Bronchial epithelial cell (primary cell): ENCODE measurements at places on chromosomes 5 and 9. TPM values are rescaled to one million over a fixed set of nuclear protein-coding genes. Genes with fewer than 3 reads are reported as not detected.

GRCh38 chr5:61534481-61535267 lies 202.6 kb downstream of the ZSWIM6 start:
- no peak for DNase-seq

GRCh38 chr5:95244479-95244878 lies 40.4 kb downstream of the MCTP1 start:
- no peak for DNase-seq

GRCh38 chr9:133959966-133960567 lies 32.1 kb downstream of the VAV2 start:
- no peak for DNase-seq

DNA sequence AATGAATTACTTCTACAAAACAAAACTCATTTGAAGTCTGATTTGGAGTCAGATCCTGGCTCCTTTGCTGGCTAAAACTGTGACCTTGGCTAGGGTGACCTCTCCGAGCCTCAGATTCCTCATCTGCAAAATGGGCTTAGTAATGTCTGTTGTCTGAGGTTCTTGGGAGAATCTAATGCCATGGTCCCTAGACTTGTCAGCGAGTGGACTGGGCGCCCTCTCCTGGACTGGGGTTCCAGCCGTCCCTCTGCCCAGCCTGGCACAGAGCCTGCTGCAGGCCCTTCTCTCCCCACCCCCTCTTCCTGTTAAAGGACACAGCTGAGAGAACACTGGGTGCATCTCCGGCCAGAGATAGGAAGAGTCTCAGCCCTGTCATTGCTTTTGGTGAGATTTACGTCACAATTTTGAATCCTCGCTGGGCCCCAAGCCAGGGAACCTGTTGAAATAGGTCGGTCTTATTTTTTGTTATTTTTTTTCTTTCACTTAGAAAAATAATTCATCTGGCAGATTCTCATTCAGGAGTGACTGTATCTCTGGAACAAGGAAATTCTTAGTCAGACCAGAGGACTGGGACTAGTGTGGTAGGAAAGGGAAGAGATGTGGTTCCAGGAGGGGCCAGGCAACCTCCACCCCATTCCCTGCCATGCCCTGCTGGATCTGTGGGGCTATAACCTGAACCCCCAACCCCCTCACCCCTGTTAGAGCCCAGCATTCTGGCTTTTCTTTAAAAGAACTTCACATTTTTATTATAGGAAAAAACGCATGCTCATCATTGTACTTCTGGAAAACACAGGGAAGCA lies 48.2 kb upstream of the RPL26L1 start:
- peak; percentile 37 for DNase-seq

DNA sequence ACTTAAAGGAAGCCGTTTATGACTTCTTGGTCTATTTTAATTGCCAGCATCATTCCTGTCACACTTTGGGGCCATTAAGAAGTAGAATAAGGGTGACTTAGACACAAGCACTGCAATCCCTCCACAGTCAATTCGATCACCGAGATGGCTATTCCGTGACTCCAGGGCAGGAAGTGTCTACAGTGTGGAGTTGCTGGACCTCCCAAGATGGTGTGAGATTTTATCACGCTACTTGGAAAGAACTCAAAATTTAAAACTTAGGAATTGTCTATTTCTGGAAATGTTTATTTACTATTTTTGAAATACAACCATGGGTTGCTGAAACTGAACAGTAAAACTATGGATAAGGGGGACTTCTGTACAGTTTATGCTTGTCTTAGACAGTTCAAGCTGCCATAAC lies 6.2 kb downstream of the FBXL7 start:
- no peak for DNase-seq

DNA sequence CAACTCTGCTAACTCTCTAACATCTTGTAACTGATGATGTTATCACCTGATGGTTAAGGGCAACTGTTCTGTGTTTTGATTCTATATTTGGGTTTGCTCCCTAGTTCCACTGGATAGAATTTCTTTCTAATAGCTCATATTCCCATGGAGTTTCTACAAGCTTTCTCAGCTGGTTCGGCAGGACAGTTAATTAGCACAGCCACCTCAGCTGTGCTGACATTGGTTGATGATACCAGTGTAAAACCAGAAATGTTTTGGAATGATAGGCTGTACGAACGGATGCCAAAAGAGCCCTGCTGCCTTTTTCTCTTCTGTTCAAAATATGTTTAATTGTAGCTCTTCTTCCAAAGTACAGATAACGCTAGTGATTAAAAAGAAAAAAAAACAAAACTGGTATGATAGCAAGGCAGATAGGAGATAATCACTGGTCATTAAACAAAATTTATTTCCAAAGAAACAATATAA lies 440.5 kb upstream of the ZNF608 start:
- no peak for DNase-seq

DNA sequence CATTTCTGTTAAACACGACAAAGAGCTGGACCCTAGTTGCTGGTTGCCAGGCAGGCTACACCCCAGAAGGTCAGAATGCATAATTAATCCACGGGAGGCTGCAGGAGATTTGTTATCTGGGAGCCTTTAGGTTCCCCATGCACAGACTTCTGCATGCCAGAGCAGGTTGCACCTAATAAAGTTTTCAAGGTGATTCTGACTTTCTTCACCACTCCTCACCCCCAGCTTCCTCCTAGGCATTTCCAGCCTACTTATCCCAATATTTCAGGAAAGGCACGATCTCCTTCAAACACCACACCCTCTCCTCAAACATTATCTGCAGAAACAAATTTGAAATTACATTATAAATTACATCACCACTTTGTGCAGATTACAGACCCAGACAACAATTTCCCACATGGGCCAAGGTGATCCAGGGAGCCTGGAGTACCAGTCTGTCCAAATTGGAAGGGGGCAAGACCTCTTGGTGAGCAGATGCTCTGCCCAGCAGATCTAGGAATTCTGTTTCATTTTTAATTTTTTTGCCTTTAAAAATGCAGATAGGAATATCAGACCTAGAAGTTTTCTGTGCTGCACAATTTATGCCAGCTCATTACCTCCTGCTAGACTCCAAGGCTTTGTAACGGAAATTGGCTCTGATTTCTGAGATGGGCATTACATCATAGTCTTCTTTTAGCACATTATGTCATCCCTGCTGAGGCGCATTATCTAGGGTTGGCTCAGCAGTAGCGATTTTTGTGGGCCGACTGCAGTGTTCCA lies 363.4 kb upstream of the SLC30A5 start:
- peak; percentile 42 for DNase-seq

- no peak for DNase-seq
These were observed 85.8 kb downstream of the PHAX start for GRCh38 chr5:126686451-126687126.

- DNase-seq, result no peak
These were observed 33.7 kb upstream of the S1PR3 start for GRCh38 chr9:88957526-88957925.

GRCh38 chr9:120926397-120926928 lies at the start of gene TRAF1:
Gene TRAF1 (minus strand): TSS chr9:120926796. CDS start chr9:120926075, 721 bp downstream.
- no peak for DNase-seq

DNA sequence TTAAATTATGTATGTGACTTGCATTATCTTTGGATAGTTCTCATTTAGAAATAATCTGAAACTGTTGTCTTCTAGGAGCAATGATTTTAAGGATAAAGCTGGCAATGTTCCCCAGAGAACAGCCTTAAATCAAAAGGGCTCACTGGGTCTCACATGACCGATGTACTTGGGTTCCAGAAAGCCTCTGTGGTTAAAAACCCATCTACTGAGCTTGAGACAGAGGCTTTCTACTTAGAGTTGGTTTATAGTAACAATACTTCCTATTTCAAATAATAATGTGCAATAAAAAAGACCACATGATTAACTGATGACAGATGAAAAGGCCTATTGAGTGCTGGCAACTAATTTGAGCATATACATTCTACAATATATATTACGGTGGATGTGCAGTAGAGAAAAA lies 1143.5 kb downstream of the PTPRD start:
- DNase-seq, result no peak

GAPT gene
- total RNA-seq, result not detected in 2 replicates

PLAC8L1 gene
- total RNA-seq, result 0.38 and 0.53 TPM in 2 replicates

MARVELD2 gene
- total RNA-seq, result 19.5 and 28.7 TPM in 2 replicates

NUDT12 gene
- 11.6 and 22.4 TPM in 2 replicates for total RNA-seq

UBQLN1 gene
- 96.4 and 124 TPM in 2 replicates for total RNA-seq

PCDHGA2 gene
- under 0.01 and 0.26 TPM in 2 replicates for total RNA-seq
